ENCODE measurements at places on chromosomes 7 and 10. TPM values are rescaled to one million over a fixed set of nuclear protein-coding genes. Genes with fewer than 3 reads are reported as not detected.

GRCh38 chr7:1845536-1846311, 175.6 kb downstream of the ELFN1 start:
- no peak for DNase-seq

TMEM236 gene
- total RNA-seq = 0.72 TPM

OR6B1 gene
- total RNA-seq = not detected

DNA sequence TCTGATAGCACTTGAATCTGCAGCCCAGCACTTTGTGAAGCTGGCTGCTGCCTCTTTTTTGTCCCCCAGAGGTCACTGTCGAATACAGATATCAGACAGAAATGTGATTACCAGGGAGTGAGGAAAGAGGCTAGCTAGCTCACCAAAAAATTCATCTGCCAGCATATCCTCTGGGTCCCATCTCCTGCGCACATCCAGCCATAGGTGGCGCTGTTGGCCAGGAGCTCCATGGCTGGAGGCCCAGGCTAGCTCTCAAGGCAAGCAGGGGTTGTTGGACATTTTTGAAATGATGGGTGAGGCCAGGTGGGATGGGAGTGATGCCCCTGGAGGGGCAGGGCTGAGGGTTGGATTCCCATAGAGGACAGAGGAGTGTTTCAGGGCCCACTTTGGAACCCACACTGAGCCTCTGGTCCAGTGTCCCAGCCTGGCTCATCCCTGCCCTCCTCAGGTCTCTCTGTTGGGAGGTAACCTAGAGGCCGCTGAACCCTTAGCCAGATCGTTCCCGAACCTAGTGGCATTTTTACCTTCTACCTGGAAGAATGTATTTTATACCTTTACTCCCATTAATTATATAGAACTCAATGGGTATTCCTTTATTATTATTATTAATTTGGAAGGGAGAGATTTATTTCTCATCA, 14.8 kb downstream of the DPCD start:
- peak; percentile 57 for DNase-seq

- DNase-seq = peak; percentile 63
These were observed 45.1 kb downstream of the AMZ1 start for GRCh38 chr7:2732959-2733584.

DNA sequence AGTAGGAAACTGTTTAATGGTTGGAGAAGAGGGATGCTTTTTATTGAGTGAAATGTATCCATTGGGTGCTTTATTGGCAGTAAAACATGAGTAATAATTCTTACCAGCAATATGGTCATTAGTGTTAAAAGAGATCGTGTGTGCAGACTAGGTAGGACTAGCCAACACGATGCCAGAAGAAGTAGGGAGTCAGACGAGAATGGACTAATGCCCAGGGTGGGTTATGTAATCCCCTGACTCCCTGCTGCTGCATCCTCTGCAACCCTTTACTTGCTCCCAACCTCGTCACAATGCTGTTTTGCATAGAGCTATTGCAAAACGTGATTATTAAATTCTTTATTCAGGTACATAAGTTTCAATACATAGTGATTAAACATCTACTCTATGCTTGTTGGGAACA, 1213.7 kb downstream of the GATA3 start:
- no peak for DNase-seq

- no peak for DNase-seq
These were observed 8.1 kb downstream of the TRIM8 start for GRCh38 chr10:102652170-102652916.

BCAP29 gene
- total RNA-seq = 35.0 TPM

CDHR3 gene
- 12.4 TPM for total RNA-seq

DIP2C gene
- total RNA-seq = 17.0 TPM

DNA sequence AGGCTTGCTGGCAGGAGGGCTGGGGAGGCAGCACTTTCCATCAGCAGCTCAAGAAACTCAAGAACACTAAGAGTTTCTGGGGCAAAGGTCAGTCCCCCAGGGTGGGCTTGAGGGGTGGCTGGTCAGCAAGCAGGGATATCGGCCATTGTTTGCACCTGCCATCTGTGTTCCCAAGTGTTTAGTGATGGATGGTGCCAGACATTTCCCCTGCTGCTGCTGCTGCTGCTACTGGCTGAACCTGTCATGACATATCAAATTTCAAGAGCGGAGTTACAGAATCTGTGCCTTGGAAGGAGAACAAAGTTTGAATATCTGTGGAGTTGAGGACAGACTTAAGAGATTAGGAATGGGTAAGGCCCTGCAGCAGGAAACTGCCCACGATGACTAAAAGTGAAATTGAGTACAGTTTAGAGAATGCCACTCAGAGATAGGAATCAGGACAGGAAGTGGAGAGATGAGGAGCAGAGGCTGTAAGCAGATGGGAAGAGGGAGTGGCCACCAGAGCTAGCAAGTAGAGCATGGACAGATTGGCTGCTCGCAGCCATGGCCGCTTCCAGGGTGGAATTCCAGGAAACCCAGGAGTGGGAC, 39.2 kb upstream of the PPP1R3C start:
- no peak for DNase-seq

DNA sequence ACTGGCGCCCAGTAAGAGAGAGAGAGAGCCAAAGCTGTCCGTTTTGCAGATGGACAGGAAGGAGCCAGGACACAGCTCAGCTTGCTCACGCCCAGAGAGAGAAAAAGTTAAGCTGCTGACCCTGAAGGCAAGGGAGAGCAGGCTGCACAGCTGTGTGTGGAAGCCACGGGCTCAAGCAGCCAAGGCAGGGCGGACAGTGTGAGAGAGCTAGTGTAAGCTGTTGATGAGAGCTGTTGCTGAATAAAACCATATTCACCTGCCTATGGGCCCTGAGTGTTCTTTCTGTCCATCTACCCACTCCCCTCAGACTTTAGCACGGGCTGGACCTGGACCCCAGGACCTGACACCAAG, 5.4 kb downstream of the INMT start:
- no peak for DNase-seq

IFIT1B gene
- 0.18 TPM for total RNA-seq

DNA sequence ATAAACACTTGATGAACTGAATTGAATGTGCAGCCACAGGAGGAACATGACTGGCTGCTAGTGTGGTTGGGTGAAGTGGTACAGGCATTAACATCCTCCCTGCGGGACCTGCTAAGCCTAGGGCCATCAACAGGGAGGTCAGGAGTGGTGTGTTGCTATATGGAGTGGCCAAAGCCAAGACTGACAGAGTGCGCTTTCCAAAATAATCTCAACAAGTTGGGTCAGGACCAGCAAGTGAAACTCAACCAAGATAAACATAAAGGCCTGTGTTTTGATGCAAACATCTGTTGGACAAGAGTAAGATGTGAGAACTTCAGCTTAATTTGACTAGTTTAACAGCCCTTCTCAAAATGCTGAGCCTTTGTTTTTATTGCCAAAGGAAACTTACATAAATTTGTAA, 97.7 kb downstream of the WDFY4 start:
- no peak for DNase-seq

EBLN1 gene
- not detected for total RNA-seq
